NCI-H524 treated with DMSO at 0.1 percent for 48 hours (cell line): ENCODE measurements at places on chromosomes 4 and X.

DNA sequence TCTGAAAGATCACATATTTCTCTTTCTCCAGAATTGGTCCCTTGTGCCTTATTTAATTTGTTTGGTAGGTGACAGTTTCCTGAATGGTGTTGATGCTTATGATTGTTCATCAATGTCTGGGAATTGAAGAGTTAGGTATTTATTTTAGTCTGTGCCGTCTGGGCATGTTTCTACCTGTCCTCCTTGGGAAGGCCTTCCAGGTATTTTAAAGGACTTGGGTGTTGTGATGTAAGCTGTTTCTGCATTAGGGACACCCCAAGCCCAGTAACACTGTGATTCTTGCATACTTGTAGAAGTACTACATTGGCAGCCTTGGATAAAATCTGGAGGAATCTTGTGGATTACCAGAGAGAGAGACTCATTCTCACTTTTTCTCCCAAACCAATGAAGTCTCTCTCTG is 120.8 kb upstream of the CXXC4 start:
- no peak for DNase-seq

DNA sequence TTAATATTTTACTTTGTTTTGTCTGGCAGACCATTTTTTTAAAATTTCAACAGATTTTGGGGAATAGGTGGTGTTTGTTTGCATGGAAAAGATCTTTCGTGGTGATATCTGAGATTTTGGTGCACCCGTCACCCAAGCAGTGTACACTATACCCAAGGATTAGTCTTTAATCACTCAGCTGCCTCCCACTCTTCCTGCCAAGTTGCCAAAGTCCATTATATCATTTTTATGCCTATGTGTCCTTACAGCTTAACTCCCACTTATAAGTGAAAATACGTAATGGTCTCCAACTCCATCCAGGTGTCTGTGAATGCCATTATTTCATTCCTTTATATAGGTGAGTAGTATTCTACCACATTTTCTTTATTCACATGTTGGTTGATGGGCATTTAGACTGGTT is 281.7 kb upstream of the GK2 start:
- no peak for DNase-seq

DNA sequence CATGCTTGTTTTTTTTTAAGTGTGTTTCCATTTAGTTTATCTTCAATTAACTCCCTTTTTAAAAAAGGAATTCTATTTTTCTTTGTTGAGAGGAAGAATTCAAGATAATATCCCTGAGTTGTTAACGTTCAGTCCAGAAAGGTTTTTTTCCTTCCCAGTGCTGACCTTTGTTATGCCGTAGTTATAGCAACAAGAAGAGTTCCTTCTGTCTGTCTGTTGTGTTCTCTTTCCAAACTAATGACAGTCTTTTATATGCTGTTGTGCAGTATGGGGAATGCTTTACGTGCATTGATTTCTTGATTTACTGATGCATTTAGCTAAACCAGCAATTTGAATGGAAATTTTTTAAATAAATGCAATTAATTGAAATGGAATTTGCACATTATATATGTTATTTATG is 6.6 kb upstream of the CXXC4 start:
- no peak for DNase-seq

DNA sequence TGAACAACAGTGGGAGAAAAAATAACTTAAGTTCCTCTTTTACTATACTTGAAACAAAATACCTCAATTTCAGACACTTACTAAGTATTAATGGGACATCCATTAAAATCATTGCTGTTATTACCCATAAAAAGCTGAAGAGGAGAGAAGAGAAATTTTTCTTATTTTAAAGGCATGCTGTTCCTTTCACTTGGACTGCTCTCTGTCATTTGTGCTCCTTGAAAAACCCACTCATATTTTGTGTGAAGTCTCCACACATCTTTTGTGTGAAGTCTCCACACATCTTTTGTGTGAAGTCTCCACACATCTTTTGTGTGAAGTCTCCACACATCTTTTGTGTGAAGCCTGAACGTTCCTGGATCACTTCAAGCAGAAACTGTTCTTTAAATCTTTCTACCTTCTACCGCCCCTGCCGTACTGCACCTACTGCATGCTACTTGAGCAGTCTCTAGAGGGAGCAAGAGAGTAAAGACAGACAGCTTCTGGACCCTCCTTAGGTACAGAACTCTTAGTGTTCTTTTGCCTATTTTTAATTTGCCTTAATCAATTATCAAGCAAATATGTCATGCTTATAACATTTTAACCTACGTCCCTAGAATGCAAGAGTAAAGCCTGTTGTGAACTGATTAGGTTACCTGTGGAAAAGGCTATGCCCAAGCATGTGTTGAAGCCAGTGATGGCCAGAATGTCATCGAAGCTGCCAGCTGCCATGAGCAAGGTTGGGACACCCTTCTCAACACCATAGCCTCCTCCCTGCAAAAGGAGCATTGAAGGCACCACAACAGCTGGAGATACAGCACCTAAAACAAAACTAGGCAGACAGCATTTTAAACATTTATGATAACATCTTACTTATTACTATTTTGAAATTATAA is 27.1 kb upstream of the SLC9B1 start:
- DNase-seq = no peak

GRCh38 chrX:23637187-23637586 is 30.1 kb upstream of the PRDX4 start:
- no peak for DNase-seq

- DNase-seq = no peak
Observed at GRCh38 chr4:89598602-89599001, 238.4 kb downstream of the SNCA start.

- DNase-seq = no peak
Observed at GRCh38 chrX:14300376-14300775, 229.0 kb upstream of the GLRA2 start.

GRCh38 chr4:53043891-53044650 is 182.0 kb downstream of the RASL11B start:
- peak; percentile 88 for DNase-seq

DNA sequence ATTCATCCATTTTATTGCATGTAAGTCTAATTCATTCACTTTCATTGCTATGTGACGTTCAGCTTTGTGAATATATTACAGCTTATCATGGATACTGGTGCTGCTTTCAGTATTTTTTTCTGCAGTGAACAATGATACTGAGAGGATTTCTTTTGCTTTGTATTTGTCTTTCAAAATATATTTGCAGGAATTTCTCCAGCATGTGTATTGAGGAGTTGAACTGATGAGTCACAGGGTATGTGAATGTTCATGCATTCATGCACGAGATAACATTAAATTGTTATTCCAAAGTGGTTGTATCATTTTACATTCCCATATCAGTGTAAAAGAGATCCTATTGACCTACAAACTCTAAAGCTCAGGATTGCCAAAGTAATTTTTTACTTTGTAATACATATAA is 283.8 kb upstream of the ARSJ start:
- no peak for DNase-seq

- no peak for DNase-seq
Observed at GRCh38 chr4:186204686-186205085, 13.3 kb downstream of the CYP4V2 start.

- no peak for DNase-seq
Observed at GRCh38 chr4:16443504-16444088, 217.3 kb upstream of the TAPT1 start.

DNA sequence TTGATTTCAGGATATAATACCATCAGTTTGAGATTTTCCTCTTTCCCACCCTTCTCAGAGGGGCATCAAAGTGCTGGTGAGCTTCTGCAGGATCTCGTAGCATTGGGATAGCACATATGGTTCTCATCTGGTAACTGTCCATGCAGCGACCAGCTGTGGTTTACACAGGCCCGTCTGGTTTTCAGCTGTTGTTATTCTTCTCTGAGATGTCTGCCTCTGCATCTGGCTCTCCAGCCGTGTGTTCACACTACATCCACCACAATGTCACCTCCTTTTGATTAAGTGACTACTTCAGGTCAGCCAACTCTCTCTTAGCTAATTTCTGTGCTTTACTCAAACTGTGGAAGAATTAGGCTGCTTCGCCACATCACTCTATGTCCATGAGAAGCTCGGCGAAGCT is 676.7 kb upstream of the TENM3 start:
- DNase-seq = no peak

DNA sequence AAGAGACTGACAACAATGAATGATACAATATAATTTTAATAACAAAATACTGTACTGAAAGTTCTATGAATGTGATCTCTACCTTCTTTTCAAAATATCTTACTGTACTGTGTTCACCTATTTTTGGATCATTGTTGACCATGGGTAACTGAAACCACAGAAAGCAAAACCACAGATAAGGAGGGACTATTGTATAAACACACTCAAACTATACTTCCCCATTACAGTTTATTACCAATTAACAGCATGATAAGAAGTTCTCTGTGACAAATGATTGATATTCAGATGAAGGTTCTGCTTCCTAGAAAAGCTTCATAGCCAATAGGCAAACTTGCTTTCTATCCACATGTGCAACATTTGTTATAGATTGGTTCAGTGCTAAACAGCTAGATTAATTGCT is 50.1 kb downstream of the GABRG1 start:
- no peak for DNase-seq

DNA sequence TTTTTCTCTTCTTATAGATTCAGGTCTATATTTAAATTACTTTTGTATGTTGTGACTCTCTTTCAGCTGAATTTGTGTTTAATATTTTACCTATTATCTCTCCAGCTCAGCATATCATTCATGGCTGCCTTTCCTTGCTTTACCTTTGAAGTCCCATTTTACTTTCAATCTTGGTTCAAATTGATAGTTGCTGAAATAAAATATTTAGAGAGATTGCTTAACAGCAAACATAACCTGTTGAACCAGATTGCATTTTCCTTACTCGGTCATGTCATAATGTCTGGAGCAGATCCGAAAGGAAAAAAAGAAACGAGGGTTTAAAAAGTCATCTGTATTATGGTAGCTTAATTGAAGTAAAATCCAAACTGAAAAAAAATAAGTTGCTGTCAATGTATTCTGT is 94.1 kb downstream of the IL1RAPL2 start:
- DNase-seq = no peak

DNA sequence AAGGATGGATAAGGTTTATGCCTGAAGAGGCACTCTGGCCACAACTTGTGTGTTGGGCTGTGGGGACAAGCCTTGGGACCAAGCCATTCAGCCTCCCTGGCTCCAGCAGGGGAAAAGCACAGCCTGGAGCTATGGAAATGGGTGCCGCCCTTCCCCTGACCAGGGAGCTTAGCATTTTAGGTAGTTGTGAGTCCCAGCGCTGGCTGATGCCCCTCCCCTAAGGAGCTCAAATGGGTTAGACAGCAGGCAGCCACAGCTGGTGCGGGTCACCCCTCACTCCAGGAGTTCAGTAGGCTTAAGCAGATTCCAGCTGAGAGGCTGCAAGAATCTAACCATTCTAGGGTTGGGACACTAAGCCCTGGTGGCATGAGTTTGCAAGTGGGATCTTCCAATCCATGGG is 172.9 kb downstream of the KCNIP4 start:
- peak; percentile 69 for DNase-seq

GRCh38 chr4:41024556-41025491 is 189.5 kb downstream of the APBB2 start:
- no peak for DNase-seq

DNA sequence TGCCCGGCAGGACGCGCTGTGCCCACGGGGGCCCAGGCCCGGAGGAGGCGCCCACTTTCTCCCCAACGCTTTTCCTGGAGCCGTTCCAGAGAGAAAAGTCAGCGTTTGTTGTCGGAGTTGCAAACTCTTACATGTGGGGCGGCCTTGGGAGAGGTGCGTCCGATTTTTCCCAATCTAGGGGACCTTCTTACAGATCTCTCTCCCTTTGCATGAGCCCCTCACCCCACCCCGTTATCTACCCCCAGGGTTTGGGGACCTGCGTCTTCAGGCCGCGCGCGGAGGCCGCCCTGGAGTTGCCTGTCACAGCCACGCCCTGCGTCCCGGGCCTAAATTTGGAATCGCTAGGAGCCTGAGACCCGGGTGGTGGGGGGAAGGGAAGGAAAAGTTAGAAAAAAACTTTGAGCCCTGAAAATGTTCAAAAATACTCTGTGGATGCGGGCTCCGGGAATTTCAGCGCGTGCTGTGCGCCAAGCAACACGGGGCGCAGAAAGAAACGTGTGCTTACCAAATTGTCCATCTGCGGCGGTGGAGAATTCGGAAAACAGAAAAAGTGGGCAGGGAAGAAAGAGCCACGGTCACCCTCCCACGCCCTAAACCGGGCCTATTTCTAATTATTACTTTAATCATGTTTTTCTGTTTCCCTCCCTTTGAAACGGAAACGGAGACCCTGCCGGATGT is 587 bp downstream of the CD99 start:
- DNase-seq = no peak

- no peak for DNase-seq
Observed at GRCh38 chr4:112284662-112285411, 867 bp downstream of the TIFA start.

- DNase-seq = no peak
Observed at GRCh38 chr4:93891244-93891643, 62.7 kb downstream of the ATOH1 start.

DNA sequence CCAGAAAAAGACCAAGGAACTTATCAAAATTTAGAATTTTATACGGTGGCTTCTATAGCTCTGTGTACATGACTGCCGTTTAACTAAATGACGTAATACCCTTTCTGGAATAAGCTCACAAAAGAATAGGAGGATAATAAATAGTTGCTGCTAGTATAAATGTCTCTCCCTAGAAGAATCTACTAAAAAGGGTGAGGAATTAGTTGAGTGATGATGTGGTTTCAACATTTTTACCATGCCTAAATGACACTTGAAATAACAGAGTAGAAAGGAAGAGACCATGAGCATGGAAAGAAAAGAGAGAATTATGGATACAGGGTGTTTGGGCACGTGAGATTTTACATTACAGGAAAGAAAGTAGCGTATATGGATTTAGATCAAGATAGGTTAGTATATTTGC is 231.1 kb downstream of the ARAP2 start:
- DNase-seq = no peak

DNA sequence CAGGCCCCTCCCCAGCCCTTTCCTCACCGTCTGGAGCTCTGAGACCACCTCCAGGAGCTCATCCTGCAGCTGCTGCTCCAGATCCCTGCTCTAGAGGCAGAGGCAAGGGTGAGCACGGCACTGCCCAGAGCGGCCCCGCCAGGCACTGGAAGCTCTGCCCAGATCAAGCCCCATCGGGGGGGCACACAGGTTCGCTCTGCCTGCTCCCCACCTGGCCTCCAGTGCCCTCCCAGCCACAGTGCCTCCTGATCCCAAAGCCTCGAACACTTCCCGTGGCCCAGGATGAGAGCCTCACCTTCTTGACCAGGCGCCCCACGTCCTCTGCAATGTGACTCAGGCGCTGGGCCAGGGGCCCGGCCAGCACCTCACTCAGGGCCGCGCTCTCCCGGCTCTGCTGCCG is 5.0 kb downstream of the ARHGAP4 start:
- DNase-seq = no peak

DNA sequence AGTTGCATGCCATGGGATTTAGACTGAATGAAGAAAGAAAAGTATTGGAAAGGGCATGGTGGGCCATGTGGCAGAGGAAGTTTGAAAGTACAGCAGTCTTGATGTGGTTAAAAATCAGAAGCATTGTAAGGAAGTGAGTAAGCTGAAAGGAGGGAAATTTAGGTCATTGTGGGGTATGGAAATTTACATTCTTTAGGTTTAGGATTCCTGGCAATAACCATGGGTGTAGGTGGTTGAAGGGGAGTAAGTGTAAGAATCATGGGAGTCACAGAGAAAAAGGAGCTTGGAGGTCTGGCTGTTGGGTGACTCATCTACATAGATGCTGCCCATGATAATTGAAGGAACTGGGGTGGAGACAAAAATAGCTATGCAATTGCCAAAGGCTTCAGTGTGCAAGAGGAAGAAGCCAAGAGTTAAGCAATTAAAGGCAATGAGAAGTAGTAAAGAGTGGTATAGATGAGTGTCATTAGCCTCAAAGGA is 243.8 kb upstream of the LDB2 start:
- no peak for DNase-seq
